Stimulated activated naive CD4-positive, alpha-beta T cell (primary cell): ENCODE measurements at places on chromosomes 5 and 9.

- DNase-seq, result no peak
These were observed 15.6 kb downstream of the MLLT3 start for GRCh38 chr9:20606652-20607051.

DNA sequence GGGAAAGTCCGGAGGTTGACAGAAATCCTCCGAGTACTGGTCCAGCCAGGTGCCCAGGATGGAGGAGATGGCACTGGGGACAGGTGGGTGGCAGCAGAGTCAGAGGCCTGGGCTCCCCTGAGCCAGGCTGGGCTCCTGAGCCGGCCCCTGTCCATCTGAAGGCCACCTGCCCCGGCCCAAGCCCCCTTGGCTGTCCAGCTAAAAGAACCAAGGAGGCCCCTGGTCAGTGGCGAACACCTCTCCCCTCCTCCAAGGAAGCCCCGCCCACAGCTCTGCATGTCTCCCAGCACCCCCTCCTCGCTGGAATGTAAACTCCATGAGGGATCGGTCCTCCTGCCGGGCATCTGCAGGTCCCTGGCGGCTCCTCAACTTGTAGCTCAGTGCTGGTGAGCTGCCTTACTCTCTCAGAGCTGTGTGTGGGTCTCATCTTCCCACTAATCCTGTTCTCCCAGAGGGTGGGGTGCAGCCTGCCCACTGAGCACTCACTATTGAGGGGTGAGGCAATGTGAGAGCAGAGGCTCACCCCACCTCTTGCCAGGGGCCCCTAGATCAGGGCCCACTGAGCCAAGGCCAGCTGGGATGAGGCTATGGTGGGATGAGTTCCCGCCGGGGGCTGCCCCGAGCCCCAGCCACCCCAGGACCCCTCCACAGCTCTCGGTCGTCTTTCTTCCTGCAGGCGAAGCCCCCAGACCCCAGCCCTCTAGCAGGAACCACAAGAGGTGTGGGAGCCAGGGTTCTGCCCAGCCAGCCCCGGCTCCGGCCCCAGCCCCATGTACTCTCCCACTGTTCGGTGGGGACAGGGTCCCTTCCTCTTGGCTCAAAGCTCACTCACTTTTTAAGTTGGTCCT, 12.0 kb downstream of the RALGDS start:
- DNase-seq, result no peak

DNA sequence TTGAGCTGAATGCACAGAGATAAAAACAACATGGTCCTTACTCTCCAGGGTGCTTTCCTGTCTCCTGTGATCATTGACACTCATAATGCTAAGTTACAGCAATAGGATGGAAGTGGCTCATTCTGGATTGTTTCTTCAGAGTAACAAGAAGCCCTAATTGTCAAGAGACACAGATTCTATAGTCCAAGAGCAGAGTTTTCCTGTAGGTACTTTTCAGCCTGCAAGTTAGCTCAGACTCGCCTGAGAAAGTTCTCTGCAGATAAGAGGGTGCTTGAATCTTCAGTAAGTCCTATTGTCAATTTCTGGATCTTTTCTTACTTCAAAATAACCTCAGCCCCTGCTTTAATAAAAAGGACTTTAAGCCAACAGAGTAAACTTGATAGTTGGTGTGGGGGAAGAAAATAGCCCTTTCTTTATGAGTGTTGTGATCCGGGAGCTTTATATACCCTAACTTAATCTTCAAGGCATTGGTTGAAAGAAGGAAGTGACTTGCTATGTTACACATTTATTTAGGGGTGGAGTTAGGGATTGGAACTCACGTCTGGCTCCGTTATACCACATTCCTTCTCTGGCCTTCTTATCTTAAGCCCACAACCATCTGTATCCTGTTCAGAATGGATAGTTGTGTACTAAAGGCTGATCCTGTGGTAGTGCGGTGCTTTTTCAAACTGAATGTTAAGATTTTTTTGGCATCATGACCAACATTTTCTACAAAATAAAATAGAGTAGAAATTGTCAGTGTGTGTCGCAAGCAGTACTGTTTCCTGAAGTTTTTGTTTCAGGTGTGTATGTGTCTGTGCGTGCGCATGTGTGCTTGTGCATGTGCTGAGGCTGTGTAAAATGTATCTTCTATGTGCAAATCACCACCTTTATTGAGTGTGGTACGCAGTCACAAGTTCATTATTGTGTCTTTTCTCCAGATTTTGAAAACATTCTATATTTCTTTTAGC, 173.9 kb downstream of the WDR70 start:
- DNase-seq, result no peak

DNA sequence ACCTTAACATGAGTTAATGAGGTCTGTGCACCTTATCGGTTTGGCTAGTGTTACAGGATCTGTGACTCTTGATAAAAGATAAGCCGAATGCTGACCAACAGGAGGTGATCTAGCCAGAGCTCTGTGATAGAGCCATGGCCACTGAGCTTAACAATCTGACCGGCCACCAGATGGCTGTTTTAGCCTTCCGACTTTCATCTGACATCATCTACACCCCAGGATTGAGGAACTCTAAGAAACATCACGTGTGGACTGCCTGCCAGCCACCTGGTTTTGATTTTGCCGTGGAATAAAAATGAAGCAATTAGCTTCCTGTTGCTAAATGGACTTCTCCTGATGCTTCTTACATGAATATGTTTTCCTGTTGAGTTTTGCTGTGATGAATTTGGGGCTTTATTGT, 281.3 kb downstream of the CEMIP2 start:
- no peak for DNase-seq

- DNase-seq, result no peak
These were observed 70.9 kb upstream of the SPOCK1 start for GRCh38 chr5:137570070-137570469.

- no peak for DNase-seq
These were observed 314.2 kb downstream of the CDK5RAP2 start for GRCh38 chr9:120265791-120266190.

GRCh38 chr9:135563039-135563476, 1.5 kb downstream of the PAEP start:
- no peak for DNase-seq

GRCh38 chr5:178396796-178397720, 164.5 kb upstream of the PHYKPL start:
- no peak for DNase-seq

DNA sequence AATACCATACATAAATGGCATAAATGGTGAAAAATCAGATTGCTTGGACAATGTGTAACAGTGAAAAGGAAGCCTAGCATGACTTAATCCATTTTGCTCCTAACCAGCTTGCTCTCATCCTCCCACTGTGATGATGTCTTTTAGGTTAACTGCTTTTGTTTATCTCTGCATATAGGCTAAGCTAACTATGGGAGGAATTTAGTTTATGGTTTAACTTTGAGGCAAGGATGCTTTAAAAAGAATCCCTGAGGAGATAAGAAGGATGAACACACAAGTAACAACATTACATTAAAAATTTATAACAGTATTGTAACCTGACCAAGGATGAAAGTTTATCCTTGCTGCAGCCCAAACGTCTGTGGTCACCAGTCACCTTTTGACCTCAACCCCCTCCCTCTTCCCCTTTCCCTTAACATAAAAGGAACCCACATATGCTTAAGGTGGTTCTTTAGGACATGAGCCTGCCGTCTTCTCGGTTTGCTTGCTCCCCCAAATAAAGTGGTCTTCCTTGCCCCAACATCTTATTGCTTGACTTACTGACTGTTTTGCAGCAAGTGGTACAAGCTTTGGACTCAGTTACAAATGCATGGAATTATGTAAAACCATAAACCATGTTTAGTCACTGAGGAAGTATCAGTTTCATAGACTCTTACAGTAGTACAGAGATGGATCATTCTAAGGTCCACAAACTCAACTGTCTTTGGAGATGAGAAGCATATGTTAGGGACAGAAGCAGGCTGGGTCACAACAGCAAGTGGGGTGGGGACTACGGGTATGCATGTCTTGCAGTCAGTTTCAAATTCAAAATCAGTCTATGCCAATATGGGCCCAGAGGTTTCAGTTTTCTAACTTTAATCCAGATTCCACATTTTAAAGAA, 31.3 kb downstream of the AGXT2 start:
- DNase-seq, result no peak

DNA sequence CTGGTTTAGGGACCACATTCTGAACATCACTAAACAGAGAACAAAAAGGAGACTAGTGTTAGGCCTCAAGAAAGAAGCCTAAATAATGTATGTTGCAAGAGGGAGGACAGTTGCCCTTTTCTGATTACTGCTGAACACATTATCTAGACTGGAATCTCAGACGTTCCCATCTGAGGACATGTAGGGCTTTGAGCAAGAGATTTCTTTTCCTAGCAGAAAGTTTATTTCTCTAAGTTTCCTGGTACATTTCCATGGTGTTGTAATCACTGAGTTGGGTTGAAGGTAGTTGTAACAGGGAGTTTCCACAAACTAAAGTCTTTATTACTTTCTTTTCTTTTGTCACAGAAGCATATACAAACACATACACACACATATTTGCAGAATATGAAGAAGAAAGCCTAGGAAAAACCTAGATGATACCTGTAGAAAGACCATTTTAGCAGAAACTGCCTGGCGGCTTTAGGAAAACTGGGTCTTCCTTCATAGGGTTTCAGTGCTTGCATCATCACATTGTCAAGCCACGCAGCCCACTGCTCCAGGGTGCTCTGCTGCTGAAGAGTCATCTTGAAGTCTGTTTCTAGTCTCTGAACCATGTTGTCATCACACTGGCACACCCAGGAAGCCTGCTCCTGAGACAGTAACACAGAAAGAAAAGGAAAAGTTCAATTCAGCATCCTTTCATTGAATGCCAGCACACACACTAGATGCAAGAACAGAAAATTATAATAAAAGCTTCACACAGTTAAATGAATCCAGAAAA, 269.1 kb downstream of the RFX3 start:
- DNase-seq, result no peak

DNA sequence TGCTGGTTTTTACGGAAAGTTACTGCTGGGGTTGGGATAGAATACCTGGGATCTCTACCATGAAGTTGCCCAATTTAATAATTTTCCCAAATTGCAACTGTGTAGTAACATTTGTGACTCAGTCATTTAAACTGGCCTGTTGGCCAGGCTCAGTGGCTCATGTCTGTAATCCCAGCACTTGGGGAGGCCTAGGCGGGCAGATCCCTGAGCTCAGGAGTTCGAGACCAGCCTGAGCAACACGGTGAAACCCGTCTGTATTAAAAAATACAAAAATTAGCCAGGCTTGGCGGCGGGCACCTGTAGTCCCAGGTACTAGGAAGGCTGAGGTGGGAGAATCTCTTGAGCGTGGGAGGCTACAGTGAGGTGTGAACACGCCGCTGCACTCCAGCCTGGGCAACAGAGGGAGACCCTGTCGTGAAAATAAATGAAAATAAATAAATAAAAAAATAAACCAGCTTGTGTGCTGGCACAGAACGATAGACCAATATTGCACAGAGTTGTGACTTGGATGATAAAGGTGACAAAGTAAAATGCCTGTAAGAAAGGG, 160.7 kb upstream of the ZNF608 start:
- DNase-seq, result no peak

GRCh38 chr9:13575558-13575957, 296.1 kb upstream of the MPDZ start:
- DNase-seq, result no peak

- DNase-seq, result peak; percentile 76
These were observed 6.3 kb downstream of the PAX5 start for GRCh38 chr9:37027582-37028419.

DNA sequence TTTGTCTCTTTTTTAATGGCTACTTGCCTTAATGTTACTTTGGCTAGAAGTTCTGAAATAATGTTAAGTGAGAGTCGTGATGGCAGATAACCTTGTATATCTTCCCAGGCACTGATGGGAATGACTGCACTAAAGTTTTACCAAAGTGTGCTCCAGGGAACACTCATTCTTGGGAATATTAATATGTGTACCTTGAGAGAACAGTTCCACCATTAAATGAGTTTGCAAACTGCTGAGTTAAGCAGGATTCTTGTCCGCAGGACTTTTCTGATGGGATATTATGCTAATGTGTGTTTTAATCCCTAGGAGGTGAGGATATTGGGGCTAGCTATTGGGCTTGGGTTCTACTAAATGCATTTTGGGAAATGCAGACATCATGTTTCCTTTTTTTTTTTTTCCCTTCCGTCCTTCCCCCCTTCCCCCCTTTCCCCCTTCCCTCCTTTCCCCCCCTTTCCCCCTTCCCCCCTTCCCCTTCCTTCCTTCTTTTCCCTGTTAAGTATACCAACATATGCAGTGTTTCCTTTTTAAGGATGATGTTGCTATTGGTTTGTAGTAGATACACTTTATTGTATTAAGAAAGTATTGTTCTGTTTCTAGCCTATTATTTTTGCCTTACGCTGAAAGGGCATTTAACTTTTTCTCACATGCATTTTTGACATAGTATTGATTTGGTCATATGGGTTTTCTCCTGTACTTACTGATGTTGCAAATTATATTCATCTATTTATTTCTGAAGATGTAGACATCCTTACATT, 15.5 kb downstream of the ZBTB34 start:
- DNase-seq, result no peak

DNA sequence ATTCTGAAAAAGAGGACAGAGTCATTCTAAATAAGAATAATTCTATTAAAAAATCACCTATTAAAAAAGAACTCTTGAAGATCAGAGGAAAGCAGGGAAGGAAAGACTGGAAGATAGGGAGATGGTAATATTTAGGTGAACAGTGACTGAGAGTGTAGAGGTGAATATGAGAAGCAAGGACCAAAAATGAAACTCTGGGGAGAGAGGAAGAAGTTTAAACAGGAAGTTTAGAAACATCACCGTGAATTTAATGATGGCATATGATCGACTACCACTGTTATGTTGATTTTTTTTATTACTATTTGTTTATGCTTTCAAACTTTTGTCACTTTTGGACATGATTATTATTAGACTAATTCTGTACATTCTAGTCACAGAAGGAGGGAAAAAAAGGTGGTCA, 1.7 kb upstream of the SPINK6 start:
- DNase-seq, result no peak

- peak; percentile 51 for DNase-seq
These were observed 525 bp upstream of the AK3 start for GRCh38 chr9:4741365-4742089.

DNA sequence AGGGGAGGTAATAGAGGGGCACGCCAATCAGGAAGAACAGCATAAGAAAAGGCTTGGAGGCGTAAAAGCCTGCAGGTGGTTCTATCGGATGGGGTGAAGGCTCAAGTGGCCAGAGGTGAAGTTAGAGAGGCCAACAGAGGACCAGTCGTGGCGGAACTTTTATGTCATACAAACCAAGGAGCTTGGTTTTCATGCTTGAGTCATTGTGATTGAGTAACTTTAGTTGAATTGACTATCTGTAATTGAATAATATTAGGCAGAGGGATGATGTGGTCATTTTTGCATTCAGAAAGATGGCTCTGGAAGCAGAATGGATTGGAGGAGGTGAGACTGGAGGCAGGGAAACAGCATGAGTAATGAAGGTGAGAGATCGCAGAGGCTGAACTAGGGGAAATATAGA, 7.2 kb upstream of the SPINK4 start:
- no peak for DNase-seq

DNA sequence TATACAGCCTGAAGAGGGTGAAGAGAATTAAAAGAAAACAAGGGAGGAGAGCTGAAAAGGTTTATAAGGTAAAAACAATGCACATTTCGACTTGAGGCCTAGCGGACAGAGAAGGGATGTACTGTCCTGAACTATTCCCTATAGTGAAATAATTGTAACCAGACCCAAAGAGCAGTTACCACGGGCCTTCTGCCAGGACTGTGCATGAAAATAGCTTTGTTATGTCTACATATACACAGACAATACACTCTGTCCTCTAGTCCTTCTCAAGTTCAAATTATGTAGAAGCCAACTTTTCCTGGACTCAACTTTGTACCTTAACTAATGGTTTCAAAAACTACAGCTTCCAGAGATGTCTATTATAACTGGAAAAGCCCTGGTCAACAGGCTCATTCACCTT, 223.7 kb downstream of the PCSK5 start:
- DNase-seq, result no peak
